Fibroblast of skin of right biceps (primary cell): ENCODE measurements at places on chromosomes 2 and 18.
A peak's percentile ranks its signal among the peaks of the same experiment; 100 is the strongest.

- peak; percentile 82 for DNase-seq
These were observed 52.2 kb upstream of the UGP2 start for GRCh38 chr2:63789338-63790020.

- no peak for DNase-seq
These were observed 13.7 kb upstream of the LRP1B start for GRCh38 chr2:142144547-142144946.

- no peak for DNase-seq
These were observed 143.7 kb downstream of the CERS6 start for GRCh38 chr2:168599738-168600137.

DNA sequence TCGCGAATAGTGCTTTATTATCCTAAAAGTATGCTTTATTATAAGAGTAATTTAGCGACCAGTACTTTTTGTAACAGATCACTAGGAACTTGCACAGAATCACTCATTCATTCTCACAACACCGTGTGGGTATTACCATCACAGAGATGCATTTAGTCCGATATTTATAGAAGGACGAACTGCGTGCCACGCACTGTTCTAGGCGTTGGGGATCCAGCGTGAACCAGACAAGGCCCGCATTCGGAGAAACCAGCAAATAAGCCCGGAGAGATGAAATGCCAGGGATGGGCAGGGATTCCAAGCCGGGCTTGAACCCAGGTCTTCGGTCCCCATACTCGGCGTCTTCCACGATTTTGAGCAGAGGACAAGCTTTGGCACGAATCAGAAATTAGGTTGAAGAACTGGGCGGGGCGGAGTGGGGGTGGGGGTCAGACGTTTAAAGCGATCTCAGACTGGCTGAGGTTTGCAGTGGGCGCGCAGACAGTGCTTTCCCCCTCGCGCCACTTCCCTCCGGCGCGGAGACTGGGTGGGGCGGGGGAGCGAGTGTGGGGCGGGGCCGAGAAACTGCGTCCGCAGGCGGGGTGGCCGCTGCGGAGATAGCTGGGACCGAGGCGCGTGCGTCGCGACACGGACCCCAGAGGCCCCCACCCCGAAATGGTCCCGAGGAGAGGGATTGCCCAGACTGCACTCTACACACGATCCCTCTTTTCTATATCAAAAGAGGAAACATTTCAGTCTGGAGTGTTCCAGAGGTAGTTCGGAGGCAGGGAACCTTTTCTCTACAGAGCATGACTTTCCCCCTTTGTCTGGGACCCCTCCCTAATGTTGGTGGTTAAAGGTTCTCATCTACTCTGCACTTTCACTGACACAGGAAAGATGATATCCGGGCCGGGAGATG lies 1.1 kb upstream of the CXCR4 start:
- no peak for DNase-seq

- peak; percentile 15 for DNase-seq
These were observed 15.5 kb upstream of the ECEL1 start for GRCh38 chr2:232502911-232503808.

GRCh38 chr18:77870199-77870598 lies 620.6 kb downstream of the GALR1 start:
- no peak for DNase-seq

DNA sequence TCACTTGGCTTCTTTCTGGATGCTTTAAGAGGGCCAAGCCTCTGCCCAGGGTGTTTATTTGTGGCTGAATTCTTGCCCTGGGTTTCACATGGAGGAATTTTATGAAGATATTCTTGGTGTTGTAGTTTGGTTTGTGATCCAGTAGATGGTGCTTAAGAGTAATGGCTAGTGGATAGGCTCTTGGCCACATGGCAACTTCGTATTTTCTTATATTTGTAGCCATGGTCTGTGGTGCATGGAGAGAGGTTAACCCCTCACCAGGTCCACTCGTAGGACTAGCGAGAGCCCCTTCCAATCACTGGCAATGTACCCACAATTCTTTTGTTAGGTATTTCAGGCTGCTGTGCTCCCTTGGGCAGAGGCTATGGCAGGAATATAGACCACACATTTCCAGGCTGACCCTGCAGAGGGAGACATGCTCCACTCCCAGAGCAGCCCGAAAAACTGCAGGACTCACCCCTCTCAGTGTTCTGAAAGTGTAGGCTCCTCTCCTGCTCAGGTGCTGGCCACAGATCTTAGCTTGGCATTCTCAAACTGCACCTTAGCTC lies 582.1 kb upstream of the SETBP1 start:
- DNase-seq = peak; percentile 28

GRCh38 chr2:178238154-178238521 lies 43.8 kb downstream of the OSBPL6 start:
- DNase-seq = peak; percentile 60

- peak; percentile 16 for DNase-seq
These were observed 45.8 kb downstream of the DHX57 start for GRCh38 chr2:38829971-38830370.

DNA sequence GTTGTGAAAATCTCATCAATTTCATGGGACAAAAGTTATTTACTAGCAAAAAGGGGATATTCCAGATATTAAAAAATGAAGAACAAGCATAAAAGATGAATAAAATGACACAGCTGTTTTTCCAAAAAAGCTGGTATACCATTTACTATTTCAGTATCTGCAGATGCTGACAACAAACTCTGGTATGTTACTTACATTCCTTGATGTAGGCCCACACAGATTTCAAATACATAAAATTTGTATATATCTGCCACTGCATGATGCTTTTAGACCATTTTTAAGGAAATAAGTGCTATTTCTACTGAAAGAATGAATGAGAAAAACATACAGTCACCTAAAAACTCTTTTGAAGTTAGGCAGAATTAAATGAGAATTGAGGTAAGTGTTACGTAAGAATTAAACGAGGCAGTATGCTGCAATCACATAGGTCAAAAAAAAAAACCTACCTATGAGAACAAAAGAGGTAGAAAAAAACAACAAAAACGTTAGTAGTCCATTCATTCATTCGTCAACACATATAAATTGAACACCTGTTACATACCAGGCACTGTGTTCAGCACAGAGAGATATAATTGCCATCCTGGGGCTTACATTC lies 32.5 kb downstream of the ARL5A start:
- no peak for DNase-seq

GRCh38 chr2:88127888-88128653 lies at the start of gene FABP1:
TSS of gene FABP1 (minus strand) at chr2:88128062. CDS start at chr2:88128017, 45 bp downstream.
- no peak for DNase-seq

DNA sequence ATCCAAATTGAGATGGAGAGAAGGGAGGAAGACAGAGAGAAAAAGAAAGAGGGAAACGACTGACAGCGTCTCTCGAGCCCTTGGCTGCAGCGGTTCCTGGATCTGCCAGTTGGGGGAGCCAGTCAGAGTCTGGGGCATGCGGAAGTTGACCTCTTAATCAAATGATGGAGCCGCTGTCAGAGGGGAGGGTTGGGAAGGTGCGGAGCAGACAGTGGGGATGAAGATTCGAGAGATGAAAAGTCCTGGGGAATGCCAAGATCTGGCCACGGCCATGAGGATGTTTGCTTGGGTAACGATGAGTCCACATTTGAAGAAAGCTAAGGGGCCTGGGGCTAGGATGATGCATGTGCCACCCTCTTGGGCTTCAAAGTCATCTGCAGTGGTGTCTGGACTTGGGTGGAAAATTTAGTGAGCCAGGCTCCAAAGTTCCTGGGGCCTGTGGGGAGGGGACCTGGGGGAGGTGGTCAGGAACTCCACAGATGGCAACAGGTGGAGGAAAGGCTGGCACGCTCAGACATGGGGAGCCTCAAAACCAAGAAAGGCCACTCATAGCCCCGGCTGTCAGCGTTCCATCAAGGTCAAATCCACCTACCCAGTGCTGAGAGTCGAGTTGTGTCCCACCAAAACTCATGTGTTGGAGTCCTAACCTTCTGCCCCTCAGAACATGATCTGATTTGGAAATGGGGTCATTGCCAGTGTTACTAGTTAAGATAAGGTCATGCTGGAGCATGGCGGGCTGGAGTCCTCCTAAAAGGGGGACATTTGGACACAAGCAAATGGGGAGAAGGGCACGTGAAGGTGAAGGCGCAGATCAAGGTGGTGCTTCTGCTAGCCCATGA lies 200.1 kb downstream of the NDUFA10 start:
- no peak for DNase-seq

GRCh38 chr18:55838841-55839240 lies 250.8 kb upstream of the TCF4 start:
- peak; percentile 53 for DNase-seq

DNA sequence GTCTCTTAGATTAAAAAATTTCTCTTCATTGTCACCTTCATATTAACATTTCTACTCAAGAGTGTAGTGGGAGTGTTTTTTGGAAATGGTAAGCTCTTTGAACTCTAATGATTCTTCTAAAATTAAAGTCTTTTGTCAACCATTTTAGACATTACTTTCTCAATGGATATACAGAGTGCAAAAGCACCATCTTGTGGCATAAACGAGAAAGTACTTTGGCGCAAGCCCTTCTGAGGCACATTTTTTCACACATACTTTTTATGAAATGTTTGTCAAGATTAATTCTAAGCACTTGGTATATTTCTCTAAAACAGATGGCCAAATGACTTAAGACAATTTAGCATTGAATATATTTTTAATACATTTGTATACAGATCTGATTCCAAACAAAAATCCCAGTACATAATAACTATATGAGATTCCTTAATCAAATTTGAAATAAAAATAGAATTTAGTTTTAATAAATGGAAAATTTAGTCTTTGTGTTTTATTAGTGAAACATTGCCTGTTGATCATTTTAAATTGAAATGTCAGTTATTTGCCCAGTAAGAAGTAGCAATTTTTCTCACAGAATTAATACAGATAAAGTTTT lies 63.3 kb upstream of the GALNT5 start:
- peak; percentile 72 for DNase-seq

DNA sequence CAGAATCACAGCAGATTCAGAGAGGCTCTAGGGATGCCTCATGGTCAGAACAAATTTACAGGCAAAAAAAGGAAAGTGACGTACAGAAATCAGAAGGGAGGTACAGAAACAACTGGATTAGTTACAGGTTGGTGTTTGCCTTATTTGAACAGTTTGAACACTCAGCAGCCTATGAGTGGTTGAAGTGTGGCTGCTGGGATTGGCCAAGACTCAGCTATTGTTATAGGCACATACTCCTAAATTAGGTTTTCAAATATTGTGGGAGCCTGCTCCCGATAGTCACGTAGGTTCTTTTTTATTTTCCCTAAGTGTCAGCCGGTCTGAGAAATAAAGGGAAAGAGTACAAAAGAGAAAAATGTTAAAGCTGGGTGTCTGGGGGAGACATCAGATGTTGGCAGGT lies 8.9 kb upstream of the LIPG start:
- no peak for DNase-seq

GRCh38 chr2:241728000-241728399 lies 6.4 kb upstream of the D2HGDH start:
- no peak for DNase-seq

DNA sequence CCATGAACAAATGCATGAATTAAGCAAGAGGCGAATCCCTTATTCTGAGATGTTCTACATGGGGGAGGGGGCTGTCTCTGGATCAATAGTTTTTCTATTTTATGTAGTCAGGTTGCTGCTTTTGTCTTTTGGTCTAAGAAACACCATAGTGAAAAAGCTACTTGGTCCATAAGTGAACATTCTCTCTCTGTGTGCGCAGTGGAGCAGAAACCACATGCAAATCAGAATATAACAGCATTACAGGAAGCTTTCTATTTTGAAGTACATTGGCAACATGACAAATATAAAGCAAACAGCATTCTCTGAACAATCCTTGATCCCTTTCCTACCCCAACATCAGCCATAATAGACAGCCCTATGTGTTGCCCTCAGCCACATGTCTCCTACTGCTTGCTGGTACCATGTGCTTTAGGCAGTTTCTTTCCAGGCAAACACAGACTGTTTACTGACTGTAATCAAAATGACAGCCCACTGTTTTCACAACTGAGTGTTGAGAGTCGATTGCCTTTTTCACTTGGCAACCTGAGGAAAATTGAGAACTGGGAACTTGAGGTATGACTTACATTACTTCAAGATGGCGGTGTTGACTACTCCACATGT lies 10.6 kb downstream of the SCN3A start:
- DNase-seq = no peak
